ENCODE measurements at places on chromosomes 6 and 20.
A peak's percentile ranks its signal among the peaks of the same experiment; 100 is the strongest.

DNA sequence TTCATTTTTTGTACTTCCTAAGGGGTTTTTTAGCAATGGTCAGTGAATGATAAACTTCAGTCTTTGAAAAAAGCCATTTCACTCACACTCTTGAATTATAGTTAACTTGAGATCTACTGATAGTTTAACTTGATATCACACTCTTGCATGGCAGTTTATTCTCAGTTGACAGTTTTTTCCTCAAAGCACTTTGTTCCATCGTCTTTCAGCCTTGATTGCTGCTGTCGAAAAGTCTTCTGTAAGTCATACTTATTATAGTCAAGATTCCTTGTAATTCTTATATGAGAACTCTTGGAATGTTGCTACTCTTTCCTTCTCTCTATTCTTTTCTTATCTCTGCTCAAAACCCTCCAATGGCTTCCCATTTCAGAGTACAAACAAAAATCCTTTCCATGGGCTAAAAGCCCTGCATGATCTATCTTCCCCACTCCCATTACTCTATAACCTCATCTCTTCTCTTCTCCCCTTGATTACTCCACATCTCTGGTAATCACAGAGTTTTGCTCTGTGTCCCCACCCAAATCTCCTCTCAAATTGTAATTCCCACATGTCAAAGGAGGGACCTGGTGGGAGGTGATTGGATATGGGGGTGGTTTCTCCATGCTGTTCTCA is 31.2 kb downstream of the ZHX3 start:
- DNase-seq = no peak

DNA sequence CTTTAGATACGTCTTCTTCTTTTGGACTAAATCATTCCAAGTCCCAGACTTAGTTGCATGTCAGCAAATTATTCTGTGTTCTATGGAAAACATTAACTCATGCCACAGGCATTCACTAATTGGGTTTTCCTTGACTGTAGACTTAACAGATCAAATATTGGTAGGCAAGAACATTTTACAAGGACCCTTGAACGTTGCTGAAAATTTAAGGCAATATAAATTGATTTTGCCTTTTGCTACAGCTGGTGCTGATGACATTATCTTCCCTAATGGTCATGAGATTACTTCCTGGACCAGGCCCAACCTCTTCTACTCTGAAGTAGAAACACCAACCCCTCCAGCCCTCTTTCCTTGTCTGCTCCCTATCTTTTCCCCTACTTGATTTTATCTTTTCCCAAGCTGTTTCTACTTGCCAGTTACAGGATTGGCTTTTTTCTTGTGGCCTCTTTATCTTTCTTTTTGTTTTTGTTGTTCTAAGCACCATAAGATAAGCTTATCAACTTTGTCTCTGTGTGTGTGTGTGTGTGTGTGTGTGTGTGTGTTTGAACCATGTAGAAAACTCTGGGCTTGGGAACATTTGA is 514.0 kb upstream of the SOX4 start:
- peak; percentile 16 for DNase-seq

- no peak for DNase-seq
Observed at GRCh38 chr20:51388756-51389542, 153.6 kb downstream of the NFATC2 start.

DNA sequence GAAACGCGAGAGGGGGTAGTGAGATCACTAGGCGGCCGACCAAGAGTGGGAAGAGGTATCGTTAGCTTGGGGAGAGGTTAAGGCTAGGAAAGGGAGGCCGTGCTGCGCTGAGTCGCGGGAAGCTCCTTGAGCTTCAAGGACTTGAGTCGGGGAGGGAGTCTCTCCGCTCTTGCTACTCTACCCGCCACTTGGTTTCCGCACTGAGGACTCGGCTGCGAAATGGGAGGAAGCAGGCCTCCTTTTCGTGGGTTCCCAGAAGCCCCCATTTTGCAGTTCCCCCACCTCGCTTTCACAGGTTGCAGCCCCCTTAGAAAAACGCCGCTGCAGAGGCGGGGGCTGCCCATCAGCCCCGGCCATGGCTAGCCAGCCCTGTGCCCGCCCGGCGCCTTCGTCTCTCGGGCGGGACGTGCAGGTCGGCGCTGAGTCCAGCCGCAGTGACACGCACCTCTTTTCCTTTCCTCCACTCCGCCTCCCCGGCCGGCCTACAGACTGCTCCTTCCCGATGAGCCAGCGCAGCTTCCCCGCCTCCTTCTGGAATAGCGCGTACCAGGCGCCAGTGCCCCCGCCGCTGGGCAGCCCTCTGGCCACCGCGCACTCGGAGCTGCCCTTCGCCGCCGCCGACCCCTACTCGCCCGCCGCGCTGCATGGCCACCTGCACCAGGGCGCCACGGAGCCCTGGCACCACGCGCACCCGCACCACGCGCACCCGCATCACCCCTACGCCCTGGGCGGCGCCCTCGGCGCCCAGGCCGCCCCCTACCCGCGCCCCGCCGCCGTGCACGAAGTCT is 4.9 kb downstream of the VGLL2 start:
- peak; percentile 17 for DNase-seq

GRCh38 chr6:99901596-99902384 is 92.2 kb downstream of the MCHR2 start:
- DNase-seq = no peak

- peak; percentile 97 for DNase-seq
Observed at GRCh38 chr6:14713008-14713960, 532.6 kb upstream of the JARID2 start.

GRCh38 chr20:40902661-40903060 is 126.0 kb upstream of the TOP1 start:
- no peak for DNase-seq

GRCh38 chr20:32476684-32477593 is 108.2 kb downstream of the NOL4L start:
- DNase-seq = no peak

DNA sequence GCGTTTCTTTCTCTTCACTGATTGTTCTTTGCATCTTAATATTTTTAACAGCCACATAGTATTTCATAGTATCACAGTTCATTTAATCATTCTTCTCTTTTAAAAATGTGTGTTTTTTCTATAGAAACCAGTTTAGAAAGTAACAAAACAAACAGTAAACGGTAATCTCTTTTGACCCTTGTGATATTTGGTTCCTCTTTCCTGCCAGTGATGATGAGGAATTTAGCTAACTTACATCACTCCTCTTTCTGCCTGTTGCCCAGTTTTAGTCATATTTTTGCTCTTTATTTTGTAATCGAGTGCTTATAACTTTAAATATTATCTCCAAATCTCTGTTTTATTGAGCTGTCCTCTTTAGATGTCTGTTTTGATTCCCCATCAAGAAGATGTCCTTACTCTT is 38.1 kb upstream of the ZBTB24 start:
- DNase-seq = no peak

GRCh38 chr20:46999801-47000465 is 105.3 kb downstream of the EYA2 start:
- DNase-seq = no peak
